ENCODE measurements at places on chromosomes 13 and 19.
A peak's percentile ranks its signal among the peaks of the same experiment; 100 is the strongest.

DNA sequence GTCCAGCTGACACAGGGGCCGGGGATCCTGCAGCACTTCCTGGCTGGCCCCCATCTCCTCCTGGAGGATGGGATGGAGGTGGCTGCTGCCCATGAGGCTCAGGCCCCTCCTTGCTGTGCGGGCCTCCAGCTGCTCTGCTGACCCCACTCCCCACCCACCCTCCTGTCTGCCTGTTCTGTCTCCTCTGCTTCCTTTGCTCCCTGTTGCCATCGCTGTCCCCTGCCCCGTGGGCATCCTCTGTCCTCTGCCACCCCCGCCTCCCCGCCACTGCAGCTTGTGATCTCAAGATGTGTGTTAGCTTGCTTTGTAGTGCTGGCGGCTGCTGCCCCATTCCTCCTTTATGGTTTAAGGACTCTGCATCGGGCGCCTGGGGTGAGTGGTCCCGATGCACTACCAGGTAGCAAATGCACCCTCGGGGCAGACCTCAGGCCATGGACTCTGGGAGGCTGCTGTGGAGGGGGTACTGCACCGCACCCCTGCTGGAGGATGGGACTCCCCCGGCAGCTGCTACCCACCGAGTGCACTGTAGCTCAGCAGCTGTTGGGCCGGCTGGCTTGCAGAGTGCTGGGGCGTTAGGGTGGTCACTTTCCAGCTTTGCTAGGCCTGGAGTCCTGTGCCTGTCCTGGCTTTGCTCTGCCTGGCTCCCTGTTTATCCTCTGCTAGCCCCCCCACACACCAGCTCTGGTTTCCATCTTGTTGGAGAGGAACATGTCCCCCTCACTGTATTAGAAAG is 15.8 kb upstream of the C19orf33 start:
- no peak for DNase-seq

DNA sequence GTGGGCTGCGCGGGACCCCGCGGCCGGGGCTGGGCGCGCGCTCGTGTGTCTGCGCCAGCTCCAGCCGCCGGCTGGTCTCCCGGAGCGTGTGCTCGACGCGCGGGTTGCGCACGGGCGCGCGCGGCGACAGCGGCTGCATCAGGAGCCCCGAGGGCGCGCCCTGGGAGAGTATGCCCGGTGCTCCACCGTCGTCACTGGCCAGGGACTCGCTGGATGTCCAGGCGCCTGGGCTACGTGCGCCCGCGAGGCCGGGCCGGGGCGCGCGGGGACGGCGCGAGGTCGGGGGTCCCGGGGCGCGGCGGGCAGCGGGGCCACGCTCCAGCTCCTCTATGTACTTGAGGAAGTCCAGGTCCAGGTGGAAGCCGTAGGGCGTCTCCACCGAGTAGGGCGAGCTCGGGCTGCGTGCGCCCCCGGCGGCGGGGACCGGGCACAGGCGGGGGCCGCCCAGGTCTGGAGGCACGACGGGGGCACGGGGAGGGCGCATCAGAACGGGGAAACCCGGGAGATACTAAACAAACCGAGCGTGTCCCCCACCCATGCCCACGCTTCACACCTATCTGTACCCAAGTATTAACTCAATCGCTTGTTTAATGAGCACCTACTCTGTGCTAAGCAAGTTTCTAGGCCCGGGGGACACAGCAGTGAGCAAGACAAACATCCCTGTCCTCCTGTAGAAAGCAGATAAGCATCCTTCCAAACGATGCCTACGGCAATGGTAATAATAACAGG is 7.6 kb downstream of the KANK3 start:
- DNase-seq, result no peak

DNA sequence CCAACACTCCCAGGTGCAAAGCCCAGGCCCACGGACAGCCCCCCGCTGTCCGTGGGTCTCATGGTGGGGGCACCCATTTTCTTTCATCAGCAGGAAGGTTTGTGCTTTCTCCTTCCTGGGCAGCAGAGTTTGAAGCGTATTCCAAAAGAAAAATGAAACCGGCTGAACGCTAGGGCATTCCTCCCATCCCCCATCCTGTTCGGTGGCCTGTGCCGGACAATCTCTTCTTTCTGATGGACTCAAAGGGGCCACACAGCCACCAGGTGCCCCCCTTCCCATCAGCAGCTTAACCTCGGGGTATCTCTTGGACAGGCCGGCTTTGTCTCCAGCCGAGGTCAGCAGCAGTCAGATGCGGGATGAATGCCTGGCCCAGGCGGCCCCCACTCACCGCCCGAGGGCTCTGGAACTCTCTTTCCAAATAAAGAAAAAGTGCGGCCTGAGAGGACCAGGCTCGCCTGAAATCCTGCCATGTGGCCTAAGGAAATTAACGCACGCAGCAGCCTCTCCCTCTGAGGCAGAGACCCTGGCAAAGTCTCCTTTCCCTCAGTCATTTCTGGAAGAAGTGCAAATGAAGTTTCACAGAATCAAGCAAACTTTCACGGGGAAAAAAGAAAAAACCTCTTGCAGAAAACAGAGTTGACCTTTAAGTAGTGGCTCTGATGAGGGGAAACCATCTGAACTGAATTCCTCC is 67.8 kb downstream of the RASA3 start:
- DNase-seq, result no peak

GRCh38 chr19:1273263-1274041 is 1.9 kb upstream of the FAM174C start:
- DNase-seq, result no peak

- no peak for DNase-seq
Measured at GRCh38 chr19:33773704-33774624, 22.7 kb upstream of the KCTD15 start.

GRCh38 chr19:4379383-4380253 is 20.7 kb downstream of the SH3GL1 start:
- DNase-seq, result peak; percentile 15

DNA sequence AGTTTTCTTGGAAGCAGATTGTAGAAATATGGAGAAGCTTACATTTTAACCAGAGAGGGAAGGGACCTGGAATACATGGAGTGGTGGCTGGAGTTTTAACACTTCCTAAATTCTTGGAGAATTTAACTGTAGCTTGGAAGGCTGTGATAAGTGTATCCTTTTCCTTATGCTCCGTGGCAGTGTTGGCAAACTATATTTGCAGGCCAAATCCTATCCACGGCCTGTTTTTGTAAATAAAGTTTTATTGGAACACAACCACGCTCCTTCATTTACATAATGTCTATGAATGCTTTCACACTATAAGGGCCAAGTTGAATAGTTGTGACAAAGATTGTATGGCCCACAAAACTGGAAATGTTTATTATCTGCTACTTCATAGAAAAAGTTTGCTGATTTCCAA is 110.6 kb upstream of the MIR17HG start:
- DNase-seq, result no peak

Data from SHP77 treated with DMSO at 0.1 percent for 48 hours (cell line).